ENCODE measurements at places on chromosomes 6 and 20. TPM values are rescaled to one million over a fixed set of nuclear protein-coding genes. Genes with fewer than 3 reads are reported as not detected.

The ZSCAN26 gene
- total RNA-seq: 13.3 TPM

The ELOVL4 gene
- 0.19 TPM for total RNA-seq

The LPIN3 gene
- total RNA-seq: 19.9 TPM

DNA sequence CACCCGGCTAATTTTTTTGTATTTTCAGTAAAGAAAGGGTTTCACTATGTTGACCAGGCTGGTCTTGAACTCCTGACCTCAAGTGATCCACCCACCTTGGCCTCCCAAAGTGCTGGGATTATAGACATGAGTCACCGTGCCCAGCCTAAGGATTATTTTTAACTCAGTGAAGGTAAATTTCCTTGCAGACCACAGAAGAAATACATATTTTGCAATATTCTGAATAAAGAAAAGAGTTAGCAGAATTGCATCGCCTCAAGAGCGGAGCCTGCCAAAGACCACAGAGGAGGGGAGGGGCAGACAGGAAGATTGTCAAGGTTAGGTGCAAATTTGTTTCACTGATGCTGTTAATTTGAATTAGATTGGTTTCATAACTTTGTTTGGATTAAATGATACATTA lies 47.4 kb downstream of the SOD2 start:
- DNase-seq: no peak
- no peaks in the 10 kb centered on the region for H3K36me3 ChIP-seq
- no peaks in the 10 kb centered on the region for H3K27me3 ChIP-seq
- no peak overlapping the region for H3K27ac ChIP-seq
- no peaks in the 10 kb centered on the region for H3K4me1 ChIP-seq

- H3K4me3 ChIP-seq: no peak overlapping the region
- H3K4me1 ChIP-seq: no peaks in the 10 kb centered on the region
Measured at GRCh38 chr6:166796610-166797009, 159.7 kb downstream of the RNASET2 start.

- no peak overlapping the region for H3K4me3 ChIP-seq
- H3K4me1 ChIP-seq: no peaks in the 10 kb centered on the region
- peaks cover 93% of the 10 kb centered on the region for H3K36me3 ChIP-seq
- no peak overlapping the region for H3K27ac ChIP-seq
- DNase-seq: no peak
- H3K27me3 ChIP-seq: no peaks in the 10 kb centered on the region
Measured at GRCh38 chr20:62327726-62328495, 25.1 kb downstream of the ADRM1 start.

GRCh38 chr20:59400708-59401107 lies 100.3 kb downstream of the EDN3 start:
- no peak overlapping the region for H3K27ac ChIP-seq
- H3K27me3 ChIP-seq: peaks cover 99% of the 10 kb centered on the region
- peaks cover 19% of the 10 kb centered on the region for H3K4me1 ChIP-seq
- no peak for DNase-seq
- no peaks in the 10 kb centered on the region for H3K36me3 ChIP-seq

DNA sequence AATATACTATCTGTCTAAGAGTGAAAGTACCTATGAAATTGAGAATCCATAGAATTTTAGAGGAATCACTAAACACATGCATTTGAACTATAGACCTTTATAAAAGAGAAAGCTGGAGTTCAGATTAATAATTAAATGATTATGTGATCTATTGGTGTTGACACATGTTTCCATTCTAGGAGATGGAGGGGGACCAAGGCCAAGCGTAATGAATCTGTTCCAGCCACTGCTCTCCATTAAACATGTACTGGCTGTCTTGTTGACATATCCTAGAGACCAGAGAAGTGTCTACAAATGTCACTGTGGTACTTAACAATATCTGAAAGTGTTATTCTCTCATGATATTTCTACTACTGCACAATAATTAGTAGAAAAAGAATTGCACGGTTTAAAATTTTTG lies 432.4 kb downstream of the BMP2 start:
- H3K4me3 ChIP-seq: no peak overlapping the region
- H3K4me1 ChIP-seq: peaks cover 3% of the 10 kb centered on the region
- no peaks in the 10 kb centered on the region for H3K36me3 ChIP-seq
- DNase-seq: no peak

- no peaks in the 10 kb centered on the region for H3K36me3 ChIP-seq
- no peak for DNase-seq
- H3K27me3 ChIP-seq: peaks cover 12% of the 10 kb centered on the region
- no peak overlapping the region for H3K4me3 ChIP-seq
- no peak overlapping the region for H3K27ac ChIP-seq
Measured at GRCh38 chr6:170076466-170077165, 214.3 kb downstream of the DLL1 start.

- no peak overlapping the region for H3K4me3 ChIP-seq
- H3K27ac ChIP-seq: no peak overlapping the region
- H3K27me3 ChIP-seq: peaks cover 4% of the 10 kb centered on the region
- DNase-seq: no peak
Measured at GRCh38 chr20:25061821-25062530, 4.0 kb upstream of the ACSS1 start.
